ENCODE measurements at places on chromosomes 4 and X.

DNA sequence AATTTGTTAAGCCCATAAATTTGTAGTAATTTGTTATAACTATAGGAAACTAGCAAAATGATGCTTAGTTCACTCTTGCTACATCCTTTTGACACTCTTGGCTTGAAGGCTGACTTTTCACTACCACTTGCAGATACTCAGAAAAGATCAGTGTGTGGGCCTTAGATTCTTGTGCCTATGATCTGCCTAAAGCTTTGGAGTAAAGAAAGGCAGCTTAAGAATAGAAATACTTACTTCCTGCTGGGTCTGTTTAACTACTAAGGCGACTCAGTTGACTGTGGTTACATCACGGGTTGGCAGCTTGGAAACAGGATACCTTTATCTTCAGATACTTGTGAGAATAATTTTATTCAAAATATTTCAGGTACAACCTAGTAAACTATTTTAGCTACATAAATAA is 201.4 kb upstream of the FMR1 start:
- no peak for DNase-seq

- DNase-seq = no peak
These were observed 6.5 kb downstream of the C4orf50 start for GRCh38 chr4:6011686-6012085.

GRCh38 chr4:126221717-126222340 is 907.1 kb downstream of the FAT4 start:
- no peak for DNase-seq

GRCh38 chr4:56681158-56681852 is at the start of gene HOPX:
HOPX (minus strand) TSS chr4:56681296; CDS start chr4:56657816, 23,480 bp downstream.
- peak; percentile 51 for DNase-seq

DNA sequence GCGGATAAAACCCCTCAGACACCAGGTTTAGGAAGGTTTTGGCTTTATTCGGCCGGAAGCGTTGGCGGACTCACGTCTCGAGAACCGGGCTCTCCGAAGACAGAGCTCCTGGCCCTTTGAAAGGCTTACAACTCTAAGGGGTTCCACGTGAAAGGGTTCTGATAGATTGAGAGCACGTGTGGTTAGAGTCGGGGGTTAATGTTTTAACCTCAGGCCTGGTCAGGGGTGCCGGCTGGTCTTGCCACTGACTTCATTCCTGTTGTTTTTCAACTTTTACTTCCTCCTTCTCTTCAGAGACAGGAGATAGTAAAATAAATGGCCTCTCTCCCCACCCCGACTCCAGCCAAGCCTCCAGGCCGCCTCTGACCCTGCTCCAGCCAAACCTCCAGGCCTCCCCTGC is 4.7 kb upstream of the ASMT start:
- no peak for DNase-seq

GRCh38 chr4:24413311-24413784 is 171.0 kb downstream of the DHX15 start:
- no peak for DNase-seq

GRCh38 chr4:18512718-18513117 is 491.2 kb upstream of the LCORL start:
- no peak for DNase-seq
